GM23248 (cell line): ENCODE measurements at places on chromosomes 4 and X. TPM values are rescaled to one million over a fixed set of nuclear protein-coding genes. Genes with fewer than 3 reads are reported as not detected.

YIPF7 gene
- total RNA-seq = not detected in 2 replicates

RNF212 gene
- total RNA-seq = 0.51 and 2.5 TPM in 2 replicates

SHROOM2 gene
- 0.22 and 0.38 TPM in 2 replicates for total RNA-seq

APLN gene
- 0.43 and 1.1 TPM in 2 replicates for total RNA-seq

SLC25A4 gene
- 6.5 and 7.5 TPM in 2 replicates for total RNA-seq

ZGRF1 gene
- total RNA-seq = 4.8 and 5.3 TPM in 2 replicates

MAD2L1 gene
- 15.7 and 31.3 TPM in 2 replicates for total RNA-seq

PRRG3 gene
- not detected in 2 replicates for total RNA-seq

RIBC1 gene
- total RNA-seq = 0.25 and 0.32 TPM in 2 replicates

HEPH gene
- total RNA-seq = 28.2 and 42.4 TPM in 2 replicates

CDX4 gene
- not detected in 2 replicates for total RNA-seq

UGT8 gene
- total RNA-seq = not detected in 2 replicates

PGAM4 gene
- not detected in 2 replicates for total RNA-seq

OTUD5 gene
- 43.4 and 44.9 TPM in 2 replicates for total RNA-seq

CFAP47 gene
- not detected in 2 replicates for total RNA-seq

SLC6A14 gene
- total RNA-seq = not detected in 2 replicates

UNC5C gene
- total RNA-seq = not detected in 2 replicates

RAB9B gene
- 0.89 and 1.5 TPM in 2 replicates for total RNA-seq

SSX3 gene
- total RNA-seq = not detected in 2 replicates
